ENCODE measurements at places on chromosomes 7 and 10.

- no peak for DNase-seq
These were observed 19.2 kb downstream of the ADAP1 start for GRCh38 chr7:935164-935873.

- DNase-seq = no peak
These were observed 112.8 kb upstream of the KCND2 start for GRCh38 chr7:120160166-120160565.

DNA sequence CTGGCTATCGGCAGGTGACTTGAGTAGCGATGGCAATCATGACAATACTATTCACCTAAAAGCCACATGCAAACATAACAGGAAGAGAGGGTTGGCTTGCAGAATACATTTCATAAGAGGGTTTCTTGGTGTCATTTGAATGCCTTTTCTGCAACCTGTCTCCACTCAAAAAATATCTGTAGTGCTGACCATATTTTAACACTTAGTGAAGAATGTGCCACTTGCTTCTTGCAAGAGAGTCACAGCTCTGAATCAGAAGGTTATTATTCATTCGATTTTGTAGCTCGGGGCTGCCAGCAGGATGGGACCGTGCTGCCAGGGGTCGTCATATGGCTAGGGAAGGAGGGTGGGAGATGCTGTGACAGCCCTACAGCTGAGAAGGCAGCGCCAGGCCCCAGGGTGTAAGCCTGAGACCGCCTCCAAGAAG is 152.0 kb upstream of the PITRM1 start:
- no peak for DNase-seq

DNA sequence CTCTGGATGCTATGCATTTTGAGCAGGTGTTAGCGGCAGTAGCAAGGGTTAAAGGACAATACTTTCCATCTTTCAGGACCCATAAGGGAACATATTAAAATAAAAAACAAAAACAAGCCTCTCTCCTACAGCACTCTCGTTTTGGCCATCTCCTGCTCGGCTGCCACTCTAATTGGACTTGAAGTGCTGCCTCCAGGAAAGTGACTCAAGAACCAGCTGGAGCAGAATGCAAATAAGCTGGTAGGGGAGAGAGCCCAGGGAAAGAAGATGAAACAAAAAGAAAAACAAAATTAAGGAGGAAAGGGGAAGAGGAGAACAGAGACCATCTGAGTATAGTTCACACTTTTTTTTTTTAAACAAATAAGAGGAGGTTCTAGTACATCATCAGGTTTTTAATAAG is 65.6 kb downstream of the HBP1 start:
- no peak for DNase-seq

DNA sequence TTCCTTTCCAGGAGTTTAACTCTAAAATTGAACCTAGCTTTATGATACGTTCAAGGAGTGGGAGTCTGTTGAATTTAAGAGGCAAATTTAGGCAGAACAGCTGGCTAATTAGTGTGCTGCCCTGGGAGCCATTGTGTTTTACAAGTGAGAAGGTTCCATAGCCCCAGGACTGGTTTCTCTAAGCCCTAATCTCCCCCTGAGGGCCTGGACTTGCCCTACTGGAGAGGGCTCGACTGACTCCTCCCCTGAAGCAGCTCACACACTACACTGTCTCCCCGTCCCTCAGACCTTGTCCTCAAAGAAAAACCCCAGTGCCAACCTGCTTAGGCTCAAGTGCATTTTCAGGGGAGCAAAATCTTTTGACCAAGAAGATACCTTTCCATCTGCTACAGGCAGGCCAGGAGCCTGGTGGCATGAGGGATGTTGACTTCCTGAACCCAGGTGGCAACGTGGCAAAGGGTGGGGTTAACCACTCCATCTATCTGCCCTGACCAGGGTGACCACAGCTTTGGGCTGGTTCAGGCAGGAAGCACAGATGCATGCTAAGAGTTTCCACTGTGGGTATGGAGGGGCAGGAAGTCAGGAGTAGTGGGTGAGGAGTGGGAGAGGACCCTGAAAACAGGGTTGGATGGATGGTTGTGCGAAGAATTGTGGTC is 68.9 kb upstream of the CARD11 start:
- DNase-seq = no peak

GRCh38 chr7:151088856-151089699 is 2.8 kb downstream of the AGAP3 start:
- DNase-seq = no peak

DNA sequence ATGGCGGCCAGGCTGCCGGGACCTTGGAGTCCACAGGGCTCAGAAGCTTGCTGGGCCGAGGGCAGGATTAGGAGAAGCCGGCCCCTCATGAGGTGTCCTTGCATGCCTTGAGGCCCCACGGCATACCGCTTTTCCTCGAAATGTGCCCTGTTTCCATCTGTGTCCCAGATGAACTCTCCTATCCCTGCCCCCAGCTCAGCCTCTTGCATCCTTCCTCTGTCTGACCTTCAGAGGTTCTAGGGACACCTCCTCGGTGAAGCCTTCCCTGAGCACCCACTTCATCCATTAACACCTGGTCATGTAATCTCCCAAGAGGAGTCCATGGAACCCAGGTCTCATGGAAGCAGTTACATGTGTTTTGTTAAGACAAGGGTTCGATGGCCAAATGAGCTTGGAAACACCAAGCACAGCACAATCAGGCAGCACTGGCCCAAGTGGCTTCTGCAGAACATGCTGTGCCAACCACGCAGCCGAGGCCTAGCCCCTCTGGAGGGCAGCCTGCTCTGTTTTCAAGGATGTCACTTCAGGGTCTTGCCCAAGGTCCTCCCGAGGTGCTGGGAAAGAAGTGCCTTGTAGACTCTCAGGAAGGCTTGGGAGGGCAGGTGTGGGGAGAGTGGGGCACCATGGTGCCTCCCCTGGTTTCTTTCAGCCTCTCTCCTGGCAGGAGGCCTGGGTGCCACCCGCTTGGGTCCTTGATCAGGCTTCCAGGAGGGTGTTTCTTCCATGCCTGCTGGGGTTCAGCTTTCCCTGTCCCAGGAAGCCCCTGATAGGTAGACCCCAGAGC is 124.3 kb downstream of the NEURL1 start:
- DNase-seq = no peak

DNA sequence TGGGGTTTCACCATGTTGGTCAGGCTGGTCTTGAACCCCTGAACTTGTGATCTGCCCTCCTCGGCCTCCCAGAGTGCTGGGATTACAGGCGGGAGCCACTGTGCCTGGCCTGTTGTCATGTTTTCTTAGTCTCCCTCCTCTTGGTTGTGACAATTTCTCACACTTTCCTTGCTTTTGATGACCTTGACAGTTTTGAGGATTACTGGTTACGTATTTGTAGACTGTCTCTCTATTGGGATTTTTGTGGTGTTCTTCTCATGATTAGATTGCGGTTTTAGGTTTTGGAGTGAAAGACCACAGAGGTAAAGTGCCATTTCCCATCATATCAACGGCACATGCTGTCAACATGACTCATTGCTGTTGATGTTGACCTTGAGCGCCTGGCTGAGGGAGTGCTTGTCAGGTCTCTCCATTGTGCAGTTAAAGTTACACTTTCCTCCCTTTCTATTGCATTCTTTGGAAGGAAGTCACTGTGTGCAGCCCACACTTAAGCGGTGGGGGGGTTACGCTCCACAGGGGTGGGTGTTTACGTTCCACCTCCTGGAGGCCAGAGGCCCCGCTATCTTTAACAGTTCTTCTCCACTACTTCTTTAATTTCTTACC is 10.8 kb downstream of the NEURL1 start:
- peak; percentile 86 for DNase-seq

DNA sequence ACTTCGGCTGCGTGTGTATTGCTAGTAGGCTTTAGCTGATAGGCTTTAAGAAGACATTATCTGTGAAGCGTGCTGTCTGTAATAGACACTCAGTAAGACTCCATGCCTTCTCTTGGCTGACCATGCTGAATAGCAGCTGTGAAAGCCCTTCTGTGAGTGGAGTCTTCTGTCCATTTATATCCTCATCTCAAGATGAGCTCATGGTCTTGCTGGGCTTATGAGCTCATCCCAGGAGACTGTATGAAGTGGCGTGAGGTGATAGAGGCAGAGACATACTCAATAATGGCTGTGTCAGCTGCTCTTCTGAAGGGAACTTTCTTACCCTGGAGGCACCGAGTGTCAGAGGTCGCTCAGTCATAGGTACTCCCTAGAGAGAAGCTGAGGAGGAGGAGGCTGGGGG is 111.5 kb downstream of the SH2D4B start:
- no peak for DNase-seq

DNA sequence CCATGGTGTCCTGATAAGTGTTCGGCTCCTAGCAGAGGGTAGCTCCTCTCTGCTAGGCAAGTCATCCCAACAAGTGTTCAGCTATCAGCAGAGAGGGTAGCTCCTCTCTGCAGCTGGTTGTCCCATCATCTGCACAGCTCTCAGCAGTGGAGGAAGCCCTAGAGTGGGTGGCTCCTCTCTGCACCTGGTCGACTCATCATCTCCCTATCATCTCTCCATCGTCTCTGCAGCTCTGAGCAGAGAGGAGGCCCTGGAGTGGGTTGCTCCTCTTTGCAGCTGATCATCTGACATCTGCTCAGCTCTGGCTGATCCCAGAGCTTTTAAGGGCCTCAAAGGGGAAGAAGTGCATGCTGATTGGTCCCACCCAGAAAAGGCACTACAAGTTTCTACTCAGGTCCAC is 199.9 kb upstream of the KMT2E start:
- DNase-seq = no peak

DNA sequence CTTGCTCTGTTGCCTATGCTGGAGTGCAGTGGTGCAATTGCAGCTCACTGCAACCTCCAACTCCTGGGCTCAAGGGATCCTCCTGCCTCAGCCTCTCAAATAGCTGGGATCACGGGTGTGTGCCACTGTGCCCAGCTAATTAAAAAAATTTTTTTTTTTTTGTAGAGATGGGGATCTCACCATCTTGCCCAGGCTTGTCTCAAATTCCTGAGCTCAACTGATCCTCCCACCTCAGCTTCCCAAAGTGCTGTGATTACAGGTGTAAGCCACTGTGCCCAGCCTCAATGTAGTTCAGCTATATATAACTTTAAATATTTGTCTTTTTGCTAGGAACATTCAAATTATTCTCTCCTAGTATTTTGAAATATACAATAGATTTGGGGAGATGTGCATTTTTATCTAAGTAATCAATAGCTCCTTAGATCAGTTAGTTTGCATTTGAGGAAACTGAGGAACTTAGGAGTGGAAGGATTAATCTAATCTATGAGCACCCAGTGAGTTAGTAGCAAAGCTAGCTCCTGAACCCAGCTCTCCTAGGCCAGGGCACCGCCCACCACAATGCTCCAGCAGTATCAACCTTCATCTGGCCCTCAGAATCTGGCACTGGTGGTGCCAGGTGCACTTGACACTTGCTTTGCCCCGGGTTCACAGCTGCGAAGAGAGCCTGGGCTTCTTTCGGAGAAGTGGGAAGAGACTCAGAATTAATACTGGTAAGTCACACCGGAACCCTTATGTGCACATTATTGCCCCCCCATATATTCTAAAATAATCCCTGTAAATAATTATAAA is 5.9 kb upstream of the LRMDA start:
- no peak for DNase-seq

DNA sequence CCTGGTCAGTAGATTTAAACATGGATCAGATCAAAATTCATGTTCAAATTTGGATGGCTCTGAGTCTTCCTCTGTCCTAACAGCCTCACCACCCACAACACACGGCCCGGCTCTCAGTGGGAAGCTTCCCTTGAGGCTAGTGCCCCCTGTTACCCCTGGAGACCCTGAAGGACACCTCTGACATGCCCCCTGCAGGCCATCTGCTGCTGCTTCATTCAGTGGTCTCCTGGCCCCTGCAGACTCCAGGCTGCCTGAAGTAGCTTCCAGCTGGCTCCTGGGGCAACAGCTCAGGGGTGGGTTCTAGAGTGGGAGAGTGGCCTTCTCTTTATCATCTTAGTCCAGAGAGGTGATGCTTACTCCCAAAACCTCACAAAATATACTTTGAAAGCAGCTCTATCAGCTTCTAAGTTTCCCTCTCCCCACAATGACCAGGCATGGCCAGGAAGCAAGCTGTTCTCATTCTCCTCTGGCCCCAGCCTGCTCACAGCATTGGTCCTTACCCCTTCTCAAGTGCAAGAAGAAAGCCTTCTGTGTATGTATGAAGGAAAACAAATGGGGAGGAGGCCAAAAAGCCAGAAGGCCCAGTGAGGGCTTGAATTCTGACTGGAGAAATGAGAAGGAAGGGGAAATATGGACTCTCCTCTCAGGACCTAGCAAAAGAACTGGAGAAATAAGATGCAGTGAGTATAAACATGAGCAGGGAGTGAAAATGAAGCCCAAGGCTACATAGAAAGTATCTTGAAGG is 189.6 kb upstream of the INHBA start:
- no peak for DNase-seq

GRCh38 chr10:112952282-112953173 is 2.5 kb downstream of the TCF7L2 start:
- DNase-seq = no peak

GRCh38 chr10:77622889-77623291 is 14.7 kb downstream of the KCNMA1 start:
- no peak for DNase-seq
